NCI-H1092 (cell line): ENCODE measurements at places on chromosomes 1 and 21.
A peak's percentile ranks its signal among the peaks of the same experiment; 100 is the strongest.

DNA sequence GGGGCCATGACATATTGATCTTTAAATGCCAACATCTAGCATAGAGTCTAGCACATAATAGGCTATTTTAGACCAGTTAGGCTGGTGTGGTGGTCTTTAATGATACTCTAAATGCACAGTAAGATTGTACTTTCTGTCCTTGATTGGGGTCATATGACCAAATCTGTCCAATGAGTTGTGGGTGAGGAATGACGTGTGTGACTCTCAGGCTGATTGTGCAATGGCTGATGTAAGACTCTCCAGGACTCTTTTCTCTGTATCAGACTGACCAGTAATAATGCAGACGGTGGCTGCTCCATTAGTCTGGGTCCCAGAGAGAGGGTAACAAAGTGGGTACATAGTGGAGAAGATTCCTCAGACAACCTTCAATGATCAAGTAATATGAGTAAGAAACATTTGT, 541.6 kb upstream of the CAMK1G start:
- DNase-seq, result no peak

DNA sequence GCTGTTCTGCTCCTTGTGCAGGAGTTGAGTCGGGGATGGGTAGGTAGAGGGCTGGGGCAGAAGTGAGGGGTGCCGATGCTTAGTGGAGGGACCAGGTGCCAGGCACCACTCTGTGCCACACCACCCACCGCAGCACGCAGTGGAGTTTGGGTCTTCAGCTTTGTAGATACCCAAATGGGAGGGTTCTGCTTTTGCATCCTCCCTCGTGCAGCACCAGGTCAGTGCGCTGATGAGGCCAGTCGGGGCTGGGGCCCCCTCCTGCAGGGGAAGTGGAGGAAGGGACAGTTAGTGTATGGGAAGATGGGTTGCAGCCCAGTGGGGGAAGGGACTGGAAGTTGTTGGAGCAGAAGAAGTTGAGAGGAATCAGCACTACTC, 244.0 kb downstream of the RHOU start:
- no peak for DNase-seq

DNA sequence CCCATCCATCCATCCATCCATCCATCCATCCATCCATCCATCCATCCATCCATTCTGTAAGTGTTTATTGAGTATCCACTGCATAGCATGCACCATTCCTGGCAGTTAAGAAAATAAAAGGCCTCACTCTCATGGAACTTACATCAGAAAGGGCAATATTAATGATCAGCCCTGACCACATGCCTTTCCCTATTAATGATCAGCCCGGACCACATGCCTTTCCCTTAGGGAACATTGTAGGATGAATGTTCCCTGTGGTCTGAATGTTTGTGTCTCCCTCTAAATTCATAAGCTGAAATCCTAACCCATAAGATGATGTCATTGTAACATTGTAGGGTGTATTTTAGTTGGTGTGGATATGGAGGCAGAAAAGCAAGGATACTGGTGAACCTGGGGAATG, 365.8 kb downstream of the KIF26B start:
- DNase-seq, result no peak

- no peak for DNase-seq
Measured at GRCh38 chr21:46057710-46058241, 40.1 kb upstream of the COL6A2 start.

- DNase-seq, result no peak
Measured at GRCh38 chr1:33257772-33258712, 1.8 kb downstream of the ZNF362 start.

DNA sequence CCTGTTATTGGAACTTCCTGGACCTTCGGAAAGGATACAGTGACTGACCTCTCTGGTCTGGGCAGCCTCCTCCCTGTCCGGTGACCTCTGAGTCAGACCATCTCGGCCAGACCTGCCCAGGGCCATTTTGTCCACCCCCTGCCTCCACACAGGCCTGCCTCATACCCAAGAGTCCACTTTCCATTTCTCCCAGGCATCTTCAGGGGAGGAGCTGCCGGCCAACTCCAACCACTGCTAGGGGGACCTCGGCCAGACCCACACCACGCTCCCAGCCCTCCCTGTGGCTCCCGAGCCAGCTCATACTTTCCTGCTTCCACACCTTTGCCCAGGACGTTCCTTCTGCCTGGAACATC, 29.5 kb upstream of the RUNX3 start:
- no peak for DNase-seq

- peak; percentile 46 for DNase-seq
Measured at GRCh38 chr1:200139661-200140250, 112.2 kb downstream of the NR5A2 start.

DNA sequence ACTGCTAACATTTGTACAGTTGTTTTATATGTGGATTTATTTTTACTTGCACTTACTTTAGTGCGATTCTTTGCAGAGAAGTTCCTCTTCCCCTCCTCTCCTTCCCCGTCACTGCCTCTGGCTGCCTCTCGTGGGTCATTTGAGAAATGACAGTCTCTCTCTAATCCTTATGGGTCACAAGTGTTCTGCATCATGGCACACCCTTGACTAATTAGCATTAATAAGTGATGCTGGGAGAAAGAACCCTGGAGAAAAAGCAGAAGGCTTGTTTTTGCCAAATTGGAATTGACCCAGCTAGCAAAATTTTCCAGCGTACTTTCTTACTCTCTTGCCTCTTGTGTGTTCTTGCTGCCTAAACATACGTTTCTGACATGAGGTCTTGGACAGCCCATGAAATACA, 301.2 kb downstream of the DUSP10 start:
- DNase-seq, result no peak

DNA sequence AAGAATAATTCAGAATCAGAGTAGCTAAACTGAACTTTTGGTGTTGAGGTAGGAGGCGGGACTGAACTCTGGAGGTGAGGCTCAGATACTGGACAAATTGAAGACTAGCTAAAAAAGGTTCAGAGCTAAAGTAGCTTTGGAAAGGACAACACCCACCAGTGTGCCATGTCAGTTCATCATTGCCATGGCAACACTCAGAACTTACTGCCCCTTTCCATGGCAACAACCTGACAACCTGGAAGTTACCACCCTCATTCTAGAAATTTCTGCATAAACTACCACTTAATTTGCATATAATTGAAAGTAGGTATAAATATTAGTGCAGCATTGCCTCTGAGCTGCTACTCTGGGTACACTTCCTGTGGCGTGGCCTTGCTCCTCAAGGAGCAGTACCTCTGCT, 30.3 kb upstream of the POGK start:
- no peak for DNase-seq

- DNase-seq, result no peak
Measured at GRCh38 chr1:115189814-115190539, 100.7 kb upstream of the TSPAN2 start.

GRCh38 chr1:17095141-17095540, 24.1 kb downstream of the PADI2 start:
- DNase-seq, result no peak

GRCh38 chr1:212561501-212561931, 47.0 kb upstream of the ATF3 start:
- DNase-seq, result no peak

- DNase-seq, result no peak
Measured at GRCh38 chr1:115647047-115647446, 5.3 kb downstream of the VANGL1 start.

- no peak for DNase-seq
Measured at GRCh38 chr1:116680752-116681151, 13.2 kb upstream of the IGSF3 start.

DNA sequence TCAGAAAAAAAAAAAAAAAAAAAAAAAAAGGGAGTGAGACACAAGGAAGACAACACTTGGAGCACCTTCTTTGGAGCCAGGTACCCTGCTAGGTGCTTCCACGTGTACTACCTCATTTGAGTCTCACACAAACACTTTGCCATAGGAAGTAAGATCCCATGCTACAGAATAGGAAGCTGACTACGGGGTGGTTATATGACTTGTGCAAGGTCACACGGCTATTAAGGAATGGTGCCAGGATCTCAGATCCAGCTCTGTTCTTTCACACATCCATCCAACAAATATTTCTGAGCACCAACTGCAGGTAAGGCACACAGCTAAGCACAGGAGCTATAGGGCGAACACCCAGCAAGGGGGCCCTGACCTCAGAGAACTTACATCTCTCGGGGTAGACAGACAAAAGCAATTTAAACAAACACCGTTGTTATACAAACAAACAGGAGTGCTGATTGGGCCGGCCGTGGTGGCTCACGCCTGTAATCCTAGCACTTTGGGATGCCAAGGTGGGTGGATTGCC, 22.4 kb downstream of the PTAFR start:
- DNase-seq, result no peak

- peak; percentile 17 for DNase-seq
Measured at GRCh38 chr21:42361286-42361685, 5.0 kb downstream of the TFF1 start.

GRCh38 chr21:34865400-34866241, 183.5 kb downstream of the RUNX1 start:
- no peak for DNase-seq

GRCh38 chr1:109499661-109500536, 6.0 kb downstream of the CYB561D1 start:
- DNase-seq, result no peak

DNA sequence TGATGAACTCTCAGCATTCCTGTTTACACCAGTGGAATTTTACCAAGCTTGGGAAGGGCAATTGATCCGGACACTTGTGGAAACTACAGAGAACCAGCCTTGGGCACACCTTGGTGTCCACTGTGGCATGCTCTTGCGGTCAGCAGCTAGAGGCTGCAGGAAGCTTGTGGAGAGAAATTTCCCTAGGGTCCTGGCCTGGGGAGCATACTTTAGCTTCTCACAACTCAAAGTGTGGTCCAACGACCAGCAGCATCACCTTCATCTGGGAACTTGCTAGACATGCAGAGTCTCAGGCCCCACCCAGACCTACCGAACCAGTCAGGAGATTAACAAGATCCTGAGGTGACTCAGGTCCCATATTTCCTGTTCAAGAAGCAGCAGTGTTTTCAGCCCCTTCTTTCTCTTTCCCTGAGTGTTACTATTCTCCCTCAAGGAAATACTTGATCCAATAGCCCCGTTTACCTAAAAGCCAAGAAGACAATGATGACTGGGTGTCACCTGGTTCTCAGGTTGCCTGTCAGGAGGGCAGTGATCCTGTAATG, 55.7 kb upstream of the KCNE2 start:
- DNase-seq, result no peak

- no peak for DNase-seq
Measured at GRCh38 chr21:17466166-17466565, 46.7 kb upstream of the CXADR start.

GRCh38 chr1:244603498-244603897, 49.4 kb upstream of the DESI2 start:
- DNase-seq, result peak; percentile 12

DNA sequence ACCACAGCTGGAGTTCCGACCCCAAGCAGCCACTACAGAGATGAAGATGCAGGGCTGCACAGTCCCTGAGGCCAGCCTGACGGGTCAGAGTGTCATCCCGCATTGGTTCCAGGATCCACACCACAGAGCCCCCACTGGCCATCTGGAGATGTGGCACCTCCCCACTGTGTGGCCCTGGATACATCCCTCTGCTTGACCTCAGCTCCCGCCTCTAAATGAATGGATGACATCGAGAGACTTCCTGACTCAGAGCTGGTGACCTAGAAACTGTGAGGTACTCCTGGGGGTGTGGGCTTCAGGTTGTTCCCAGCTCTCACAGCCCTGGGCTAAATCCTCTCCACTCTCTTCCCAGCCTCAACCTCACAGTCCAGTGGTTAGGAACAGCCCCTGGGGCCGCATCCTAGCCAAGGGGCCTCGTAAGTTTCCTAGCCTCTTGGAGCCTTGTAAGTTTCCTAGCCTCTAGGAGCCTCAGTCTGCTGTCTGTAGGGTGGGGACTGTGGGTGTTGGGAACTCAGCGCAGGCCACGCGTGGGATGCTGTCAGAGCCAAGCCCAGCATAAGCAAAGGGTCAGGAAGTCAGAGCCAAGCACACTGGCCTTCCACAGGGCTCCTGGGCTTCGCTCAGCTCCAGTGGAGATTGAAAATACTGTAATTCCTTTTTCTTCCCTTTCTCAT, 87.5 kb upstream of the RUNX3 start:
- DNase-seq, result no peak

- peak; percentile 54 for DNase-seq
Measured at GRCh38 chr1:99685516-99686180, 39.7 kb downstream of the PALMD start.

DNA sequence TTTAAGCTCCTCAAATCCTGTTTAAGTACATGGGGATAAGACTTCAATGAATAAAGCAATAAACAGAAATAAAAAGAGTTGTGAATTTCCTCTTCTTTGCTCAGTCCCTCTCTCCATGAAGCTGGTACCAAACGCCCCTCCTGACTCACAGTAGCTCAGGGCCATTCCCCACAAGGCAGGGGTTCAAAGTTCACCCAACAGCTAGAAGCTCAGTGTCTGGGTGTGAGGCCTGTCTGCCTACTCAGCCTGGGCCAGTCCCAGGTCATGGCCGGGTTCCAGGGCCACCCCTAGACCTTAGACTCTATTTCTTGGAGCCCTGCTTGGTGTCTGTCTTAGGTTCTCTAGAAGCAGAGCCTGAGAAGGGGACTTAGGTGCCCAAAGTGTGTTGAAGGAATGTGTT, 251.5 kb downstream of the GRIK3 start:
- DNase-seq, result no peak

DNA sequence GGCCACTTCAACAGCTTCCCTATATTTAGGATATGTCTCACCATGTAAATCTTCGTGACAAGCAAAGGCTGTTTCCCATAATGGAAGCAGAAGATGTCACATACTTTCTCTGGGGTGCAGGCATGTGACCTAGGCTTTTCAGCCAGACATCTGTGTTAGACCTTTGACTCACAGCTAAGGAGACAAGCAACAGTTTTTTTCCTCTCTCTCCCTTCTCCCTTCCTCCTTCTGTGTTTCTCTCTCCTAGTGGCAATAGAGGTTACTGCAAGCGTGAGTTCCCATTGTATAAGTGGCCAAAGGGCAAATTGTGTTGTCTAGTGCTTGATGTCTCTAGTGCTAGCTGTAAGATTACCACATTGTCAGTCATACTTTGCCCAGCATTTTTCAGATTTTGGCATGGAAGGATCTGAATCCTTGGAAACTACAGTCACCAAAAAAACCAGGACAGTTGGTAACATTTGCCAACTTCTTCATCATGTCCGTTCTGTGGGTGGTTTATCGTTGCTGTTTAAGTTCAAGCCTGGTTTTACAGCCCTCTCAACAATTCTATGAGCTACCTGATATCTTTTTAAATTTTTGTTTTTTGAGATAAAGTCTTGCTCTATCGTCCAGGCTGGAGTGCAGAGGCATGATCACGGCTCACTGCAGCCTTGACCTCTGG, 44.4 kb upstream of the RABGAP1L start:
- DNase-seq, result no peak

- no peak for DNase-seq
Measured at GRCh38 chr21:14312871-14313270, 70.1 kb downstream of the HSPA13 start.

GRCh38 chr1:164511001-164511705, 47.8 kb upstream of the PBX1 start:
- DNase-seq, result no peak

- DNase-seq, result no peak
Measured at GRCh38 chr21:40845441-40845995, 1.4 kb downstream of the DSCAM start.

- DNase-seq, result no peak
Measured at GRCh38 chr21:35222541-35222941, 173.4 kb upstream of the RUNX1 start.

- no peak for DNase-seq
Measured at GRCh38 chr1:19922015-19922688, 1.3 kb downstream of the PLA2G2E start.

- DNase-seq, result no peak
Measured at GRCh38 chr1:223718850-223719249, 6.5 kb downstream of the CAPN2 start.
